ENCODE measurements at places on chromosomes 4 and X.

- DNase-seq = no peak
Measured at GRCh38 chr4:41991916-41992767, 1.8 kb downstream of the SLC30A9 start.

GRCh38 chrX:27964432-27964831 is 16.8 kb downstream of the DCAF8L1 start:
- no peak for DNase-seq

GRCh38 chr4:17557880-17558279 is 19.1 kb upstream of the LAP3 start:
- no peak for DNase-seq

GRCh38 chr4:169295822-169296221 is 25.1 kb upstream of the SH3RF1 start:
- DNase-seq = no peak

DNA sequence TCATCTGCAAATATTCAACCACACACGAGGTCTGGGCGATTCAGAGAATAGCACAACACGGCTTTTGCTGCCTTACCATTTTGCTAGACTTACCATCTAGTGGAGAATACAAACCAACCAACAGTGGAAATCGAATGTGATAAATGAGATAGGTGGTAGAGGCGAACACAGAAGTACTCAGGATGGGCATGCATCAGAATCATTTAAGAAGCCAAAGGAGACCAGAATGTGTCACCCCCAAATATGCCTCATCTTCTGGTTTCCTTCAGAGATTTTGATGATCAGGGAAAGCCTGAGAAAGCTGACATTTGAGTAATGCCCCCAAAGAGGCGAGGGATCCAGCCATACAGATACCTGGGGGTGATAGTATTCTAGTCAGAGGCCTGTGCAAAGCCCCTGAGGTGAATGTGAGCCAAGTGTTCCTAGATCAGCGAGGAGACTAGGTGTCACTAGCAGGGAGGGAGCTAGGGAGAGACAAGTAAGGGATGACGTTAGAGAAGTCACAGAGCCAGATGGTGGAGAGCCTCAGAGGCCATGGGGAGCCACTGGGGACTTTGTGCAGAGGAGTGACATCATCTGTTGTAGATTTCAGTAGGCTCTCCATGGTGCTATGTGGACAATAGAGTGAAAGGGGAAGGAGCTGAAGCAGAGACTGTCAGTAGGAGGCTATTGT is 1.7 kb downstream of the MTMR1 start:
- DNase-seq = no peak

- no peak for DNase-seq
Measured at GRCh38 chrX:19086102-19086772, 36.0 kb downstream of the ADGRG2 start.

GRCh38 chr4:148225639-148226038 is 216.6 kb downstream of the NR3C2 start:
- DNase-seq = no peak

Measured in right lobe of liver (tissue), 6 donors.